Central memory CD8-positive, alpha-beta T cell (primary cell): ENCODE measurements at places on chromosomes 5 and 9.

- DNase-seq = no peak
These were observed 555.1 kb downstream of the EBF1 start for GRCh38 chr5:158544388-158545339.

GRCh38 chr5:132444061-132444460, 46.5 kb downstream of the IRF1 start:
- DNase-seq = no peak

DNA sequence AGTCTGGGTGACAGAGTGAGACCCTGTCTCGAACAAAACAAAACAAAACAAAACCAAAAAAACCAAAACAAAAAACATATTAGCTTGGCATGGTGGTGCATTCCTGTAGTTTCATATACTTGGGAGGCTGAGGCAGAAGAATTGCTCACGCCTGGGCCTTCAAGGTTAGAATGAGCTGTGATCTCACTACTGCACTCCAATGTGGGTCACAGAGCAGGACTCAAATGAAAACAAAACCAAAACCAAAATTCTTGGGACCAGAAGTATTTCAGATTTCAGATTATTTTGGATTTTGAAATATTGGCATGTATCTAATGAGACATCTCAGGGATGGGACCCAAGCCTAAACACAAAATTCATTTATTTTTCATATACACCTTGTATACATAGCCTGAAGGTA, 80.2 kb downstream of the TMC1 start:
- DNase-seq = no peak

DNA sequence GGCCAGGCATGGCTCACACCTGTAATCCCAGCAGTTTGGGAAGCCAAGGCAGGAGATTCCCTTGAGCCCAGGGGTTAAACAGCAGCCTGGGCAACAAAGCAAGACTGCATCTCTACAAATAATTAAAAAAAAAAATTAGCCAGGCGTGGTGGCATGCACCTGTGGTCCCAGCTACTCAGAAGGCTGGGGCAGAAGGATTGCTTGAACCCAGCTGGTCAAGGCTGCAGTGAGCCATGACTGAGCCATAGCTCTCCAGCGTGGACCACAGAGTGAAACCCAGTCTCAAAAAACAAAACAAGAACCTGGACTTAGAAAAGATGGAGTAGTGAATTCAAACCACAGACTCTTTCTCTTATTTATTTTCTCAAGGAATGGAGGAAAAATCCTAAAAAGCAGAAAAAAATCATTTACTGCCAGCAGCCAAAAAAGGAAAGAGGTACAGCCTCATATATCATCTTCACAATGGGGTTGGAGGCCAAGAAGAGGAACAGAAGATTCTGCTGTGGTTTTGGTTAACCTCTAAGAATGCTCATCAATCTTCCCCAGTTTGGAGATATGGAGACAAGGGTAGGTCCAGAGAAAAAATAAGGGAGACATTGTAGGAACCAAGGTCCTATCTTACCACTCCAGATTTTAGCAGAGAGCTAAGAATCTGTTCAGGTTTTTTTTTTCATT, 40.0 kb upstream of the MYO10 start:
- DNase-seq = no peak

DNA sequence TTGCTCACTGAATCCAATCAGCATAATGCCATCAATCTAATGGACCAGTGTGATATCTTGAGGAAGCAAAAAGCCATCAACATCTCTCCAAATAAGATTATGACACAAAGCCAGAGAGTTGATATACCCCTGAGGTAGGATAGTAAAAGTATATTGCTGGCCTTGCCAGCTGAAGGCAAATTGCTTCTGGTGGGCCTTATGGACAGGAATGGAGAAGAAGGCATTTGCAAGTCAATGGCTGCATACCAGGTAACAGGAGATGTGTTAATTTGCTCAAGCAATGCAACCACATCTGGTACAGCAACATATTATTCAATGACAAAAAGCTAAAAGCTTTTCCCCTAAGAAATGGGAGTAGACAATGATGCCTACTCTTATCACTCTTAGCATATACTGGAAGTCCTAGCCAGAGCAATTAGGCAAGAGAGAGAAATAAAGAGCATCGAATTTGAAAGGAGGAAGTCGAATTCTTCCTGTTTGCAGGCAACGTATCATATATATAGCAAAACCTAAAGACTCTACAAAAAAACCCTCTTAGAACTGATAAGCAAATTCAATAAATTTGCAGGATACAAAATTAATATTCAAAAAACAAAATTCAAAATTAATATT, 216.1 kb upstream of the RASA1 start:
- no peak for DNase-seq

DNA sequence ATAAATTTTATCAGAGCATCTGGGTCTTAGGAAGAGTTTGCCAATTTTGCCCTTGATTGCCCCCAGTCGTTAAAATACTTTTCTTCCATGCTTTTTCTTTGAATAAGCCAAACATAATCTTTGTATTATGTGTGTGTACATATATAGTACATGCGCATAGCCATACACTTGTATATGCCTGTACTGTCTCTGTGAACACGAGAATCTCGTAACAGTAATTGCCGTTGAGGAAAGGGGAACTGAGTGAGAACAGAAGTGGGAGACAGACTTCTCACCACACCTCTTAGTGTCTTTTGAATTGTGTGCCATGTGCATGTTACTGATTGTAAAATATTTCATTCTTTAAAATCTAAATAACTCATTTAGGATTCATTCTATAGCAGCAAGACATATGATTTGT, 79.6 kb upstream of the GRHPR start:
- DNase-seq = no peak

DNA sequence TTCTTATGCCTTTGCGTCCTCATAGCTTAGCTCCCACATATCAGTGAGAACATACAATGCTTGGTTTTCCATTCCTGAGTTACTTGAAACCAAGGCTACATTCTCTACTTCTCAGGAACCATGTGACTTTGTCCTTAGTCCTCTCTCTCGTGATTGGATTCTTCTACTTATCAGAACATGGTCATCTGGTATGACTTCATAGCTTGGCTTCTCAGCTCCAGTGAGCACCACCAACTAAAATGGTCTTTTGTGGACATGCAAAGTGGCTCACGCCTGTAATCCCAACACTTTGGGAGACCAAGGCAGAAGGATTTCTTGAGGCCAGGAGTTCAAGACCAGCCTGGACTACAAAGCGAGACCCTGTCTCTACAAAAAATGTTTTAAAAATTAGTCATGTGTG, 81.2 kb upstream of the NIPBL start:
- DNase-seq = no peak

GRCh38 chr5:40494631-40495236, 185.0 kb upstream of the PTGER4 start:
- no peak for DNase-seq

DNA sequence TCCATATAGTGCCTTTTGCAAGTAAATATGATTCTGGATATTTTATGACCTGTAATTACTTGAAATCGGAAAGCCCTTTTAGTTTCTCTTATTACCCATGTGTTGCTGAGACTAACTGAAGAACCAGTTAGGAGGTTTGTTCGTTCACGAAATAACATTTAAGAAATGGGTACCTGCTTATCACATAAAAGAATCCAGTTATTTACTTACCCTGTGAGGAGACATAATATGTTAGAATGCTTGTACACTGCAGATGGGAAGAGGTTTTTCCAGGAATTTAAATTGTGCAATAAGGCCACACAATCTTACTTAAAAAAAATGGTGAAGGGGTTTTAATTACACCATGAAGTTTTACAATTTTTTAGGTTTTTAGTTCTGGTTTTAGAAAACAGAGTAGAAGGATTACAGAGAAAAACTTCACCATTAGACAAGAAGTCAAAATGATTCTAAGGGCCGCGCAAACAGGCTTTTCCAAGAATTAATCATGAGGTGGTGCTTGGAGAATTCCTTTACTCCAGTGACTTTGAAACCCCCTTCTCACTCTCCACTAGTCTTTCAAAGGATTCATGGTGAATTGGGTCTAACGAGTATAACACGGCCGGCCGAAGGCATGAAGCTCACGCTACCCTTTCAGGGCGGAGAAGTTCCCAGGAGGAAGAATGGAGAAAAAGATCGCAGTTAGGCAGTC, 1.1 kb upstream of the PTGER4 start:
- DNase-seq = no peak

- no peak for DNase-seq
These were observed 5.3 kb upstream of the ARHGEF37 start for GRCh38 chr5:149576021-149576420.

DNA sequence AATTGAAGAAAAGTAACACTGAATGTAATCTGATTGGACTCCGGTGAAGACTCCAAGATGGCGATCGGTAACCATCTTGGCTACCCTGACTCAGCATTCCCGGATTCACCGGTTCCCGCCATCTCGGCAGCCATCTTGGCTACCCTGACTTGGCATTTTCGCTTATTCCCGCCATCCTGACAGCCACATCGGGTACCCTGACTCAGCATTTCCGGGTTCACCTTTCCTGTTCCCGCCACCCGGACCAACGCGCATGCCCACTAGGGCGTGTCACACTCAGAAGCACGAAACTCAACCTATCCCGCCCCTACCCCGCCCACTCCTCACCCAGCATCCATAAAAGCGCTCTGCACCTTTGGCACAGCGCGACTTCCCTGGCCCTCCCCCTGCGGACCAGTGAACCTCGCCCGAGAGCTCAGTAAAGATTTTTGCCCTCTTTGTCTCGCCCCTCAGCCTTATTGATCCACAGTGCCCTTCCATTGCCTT, 17.2 kb downstream of the SPTLC1 start:
- no peak for DNase-seq

GRCh38 chr5:173637340-173637739, 20.9 kb upstream of the BOD1 start:
- no peak for DNase-seq
